ENCODE measurements at places on chromosomes 11 and 22.

GRCh38 chr11:12174128-12174476 lies 63.7 kb downstream of the MICAL2 start:
- DNase-seq, result no peak

- DNase-seq, result no peak
Measured at GRCh38 chr11:5937868-5938602, 4.0 kb upstream of the OR56A3 start.

GRCh38 chr11:8459711-8460399 lies 134.2 kb downstream of the STK33 start:
- DNase-seq, result no peak

DNA sequence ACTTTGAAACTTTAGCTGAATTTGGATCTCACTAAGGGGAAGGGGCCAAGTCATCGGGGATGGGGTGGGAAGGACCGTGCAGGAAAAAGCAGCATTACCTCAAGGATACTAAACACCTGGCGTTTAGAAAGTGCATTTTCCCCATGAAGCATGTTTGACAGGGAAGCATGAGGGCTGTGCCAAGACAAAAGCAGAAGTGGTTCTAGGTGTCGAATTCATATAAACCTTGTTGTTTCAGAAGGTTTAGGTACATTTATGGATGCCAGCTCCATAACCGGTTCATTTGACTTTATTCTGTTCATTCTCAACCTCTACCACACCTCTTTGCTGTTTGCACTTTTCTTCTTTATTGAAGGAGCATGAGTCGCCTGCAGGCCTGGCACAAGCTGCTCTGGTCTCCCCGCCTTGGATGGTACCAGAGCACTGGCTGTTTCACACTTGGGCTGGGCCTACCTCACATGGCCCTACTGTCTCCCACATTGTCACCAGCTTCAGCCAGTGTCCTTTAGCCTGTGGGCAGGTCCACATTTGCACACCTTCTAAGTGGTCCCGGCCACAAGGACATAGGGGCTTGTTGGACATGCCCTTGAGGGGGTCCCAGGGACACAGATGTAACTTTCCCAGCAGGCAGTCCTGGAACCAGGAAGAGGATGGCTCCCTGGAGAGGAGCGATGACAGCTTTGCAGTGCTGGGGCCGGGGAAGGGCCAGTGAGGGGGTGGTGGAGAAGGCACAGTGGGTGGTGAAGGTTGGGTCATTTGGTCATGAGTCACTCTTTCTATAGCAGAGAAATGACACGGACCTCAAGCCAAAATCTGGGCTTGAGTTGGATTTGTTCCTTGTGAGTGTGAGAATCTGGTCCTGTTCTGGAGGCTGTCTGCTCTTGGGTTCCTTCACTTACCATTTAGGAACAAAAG lies 3.2 kb upstream of the ST14 start:
- no peak for DNase-seq

DNA sequence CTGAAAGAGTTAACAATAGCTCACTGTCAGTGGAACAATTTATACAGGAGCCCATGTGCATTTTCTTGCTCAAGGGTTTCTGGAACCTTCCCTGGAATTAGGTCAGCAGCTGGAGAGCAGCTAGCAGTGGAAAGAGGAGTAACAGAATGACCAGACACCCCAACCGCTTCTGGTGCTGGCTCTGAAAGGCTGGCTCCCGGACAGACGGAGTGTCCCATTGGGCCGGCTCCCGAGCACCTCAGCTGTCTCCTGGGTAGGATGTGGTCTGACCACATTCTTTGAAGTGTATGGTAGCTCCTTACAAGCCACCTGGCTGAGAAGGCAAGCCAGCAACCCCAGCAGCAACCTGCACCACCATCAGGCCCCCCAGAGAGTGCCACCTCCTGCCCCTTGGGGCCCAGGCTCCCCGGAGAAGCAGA lies 44.7 kb downstream of the ABTB2 start:
- DNase-seq, result peak; percentile 36

DNA sequence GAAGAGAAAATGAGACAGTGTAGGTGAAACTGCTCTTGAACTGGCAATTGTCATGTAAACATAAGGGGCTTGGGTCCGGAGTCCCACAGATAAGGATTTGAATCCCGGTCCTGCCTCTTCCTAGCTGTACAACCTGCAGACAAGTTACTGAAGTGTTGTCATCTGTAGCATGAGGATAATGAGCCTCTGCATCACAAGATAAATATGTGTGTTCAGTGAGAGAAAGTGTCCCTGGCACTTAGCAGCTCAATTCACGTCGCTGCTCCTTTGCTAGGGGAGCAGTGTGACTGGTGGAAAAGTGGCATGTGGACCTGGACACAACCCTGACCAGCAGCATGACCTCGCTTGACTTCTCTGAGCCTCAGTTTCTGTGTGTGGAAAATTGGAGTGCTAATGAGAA lies 73.7 kb upstream of the NECTIN1 start:
- no peak for DNase-seq

DNA sequence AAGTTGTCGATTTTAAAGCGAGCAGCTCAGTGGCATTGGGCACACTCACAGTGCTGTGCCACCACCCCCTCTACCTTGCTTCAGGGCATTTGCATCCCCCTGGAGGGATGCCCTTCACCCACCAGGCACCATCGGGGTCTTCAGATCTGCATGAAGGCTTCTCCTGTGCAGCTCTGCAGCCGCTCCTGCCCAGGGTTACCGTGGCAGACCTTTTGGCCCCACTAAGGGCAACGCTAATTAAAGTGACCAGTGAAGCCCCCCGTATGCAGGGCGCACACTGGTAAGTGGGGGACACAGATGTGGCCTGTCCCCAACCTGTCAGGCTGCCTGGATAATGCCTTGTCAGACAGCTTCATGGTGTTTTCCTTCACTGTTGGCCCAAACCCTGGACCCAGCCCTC lies 1117.7 kb downstream of the BRD1 start:
- DNase-seq, result no peak

DNA sequence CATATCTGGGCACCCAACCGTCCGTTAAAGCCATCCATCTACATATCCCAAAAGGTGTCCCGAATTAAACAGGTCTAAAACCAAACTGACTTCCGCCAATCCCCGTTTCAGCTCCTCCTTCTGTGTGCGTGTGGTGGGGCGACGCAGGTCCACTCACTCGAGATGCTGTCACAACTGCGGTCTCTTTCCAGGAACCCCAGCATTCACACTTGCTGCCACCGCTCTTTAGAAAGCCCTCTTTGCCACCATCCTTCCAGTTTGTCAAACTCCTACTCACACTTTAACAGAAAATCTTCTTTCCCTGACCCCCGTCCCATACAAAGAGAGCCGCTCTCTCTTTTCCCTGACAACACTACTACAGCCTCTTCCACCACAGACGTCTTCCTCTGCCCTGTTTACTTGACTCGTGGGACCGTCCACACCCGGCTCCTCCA lies 467 bp downstream of the ESS2 start:
- DNase-seq, result peak; percentile 55

DNA sequence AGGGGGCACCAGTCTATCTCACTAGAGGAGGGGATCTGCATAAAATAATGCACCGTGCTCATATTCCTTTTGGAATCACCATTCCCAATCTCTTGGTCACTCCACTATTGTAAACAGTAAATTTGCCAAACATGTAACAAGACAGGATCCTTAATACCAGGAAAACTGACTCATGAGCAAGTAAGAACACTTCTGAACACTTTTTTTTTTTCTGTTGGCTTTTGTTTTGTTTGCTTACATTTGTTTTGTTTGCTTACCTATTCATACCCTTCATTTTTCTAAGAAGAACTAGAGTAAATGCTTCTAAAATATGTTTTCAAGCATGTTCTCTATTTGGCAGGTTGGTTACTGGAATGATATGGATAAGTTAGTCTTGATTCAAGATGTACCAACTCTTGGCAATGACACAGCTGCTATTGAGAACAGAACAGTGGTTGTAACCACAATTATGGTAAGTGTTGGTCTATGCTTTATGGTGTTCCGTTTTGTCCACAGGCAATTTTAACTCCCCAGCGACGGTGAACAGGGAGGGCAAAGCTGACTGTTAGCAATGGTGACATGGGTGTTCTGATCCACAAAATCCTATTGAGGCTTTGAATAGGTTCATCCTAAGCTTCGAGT lies 111.8 kb downstream of the MSANTD4 start:
- no peak for DNase-seq

GRCh38 chr11:87300640-87301380 lies 263.1 kb downstream of the TMEM135 start:
- DNase-seq, result no peak

GRCh38 chr11:100980156-100980555 lies 149.5 kb downstream of the PGR start:
- no peak for DNase-seq

DNA sequence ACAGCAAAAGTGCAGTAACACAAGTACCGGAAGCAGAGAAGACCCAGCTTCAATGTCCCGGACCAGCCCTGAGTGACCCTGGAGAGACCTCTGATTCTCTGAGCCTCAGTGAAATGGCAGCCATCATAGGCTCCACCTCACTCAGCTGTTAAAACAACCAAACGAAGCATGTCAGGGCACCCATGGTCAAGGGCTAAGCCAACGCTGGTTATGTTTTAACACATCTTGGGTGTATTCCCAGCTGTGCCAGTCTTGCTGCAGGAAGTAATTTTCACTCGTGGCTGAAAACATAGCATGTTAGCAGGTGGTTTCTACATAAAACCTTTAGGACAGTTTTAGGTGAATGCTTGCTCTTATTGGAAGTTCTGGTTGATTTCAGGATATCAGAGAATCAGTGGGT lies 30.9 kb downstream of the LMO2 start:
- no peak for DNase-seq
